ENCODE measurements at places on chromosomes 16 and 17.

- no peak for DNase-seq
Observed at GRCh38 chr16:79537584-79537983, 63.0 kb downstream of the MAF start.

DNA sequence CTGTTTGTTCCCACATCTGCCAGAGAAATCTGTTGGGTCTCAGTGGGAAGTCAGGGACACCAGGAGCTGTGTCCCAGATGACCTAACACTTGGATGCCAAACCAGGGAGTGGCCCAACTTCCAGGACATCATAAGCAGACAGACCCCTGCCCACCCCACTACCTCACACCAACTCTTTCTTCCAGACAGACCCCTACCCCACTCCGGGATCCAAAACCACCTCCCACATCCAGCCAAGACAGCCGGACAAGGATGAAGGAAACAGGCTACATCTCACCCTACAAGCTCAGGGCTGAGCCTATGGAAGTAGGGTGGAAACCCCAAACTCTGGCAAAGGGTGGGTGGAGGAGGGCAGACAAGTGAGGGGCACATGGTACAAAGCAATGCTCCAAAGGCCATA is 3.6 kb downstream of the HDAC5 start:
- DNase-seq, result no peak

DNA sequence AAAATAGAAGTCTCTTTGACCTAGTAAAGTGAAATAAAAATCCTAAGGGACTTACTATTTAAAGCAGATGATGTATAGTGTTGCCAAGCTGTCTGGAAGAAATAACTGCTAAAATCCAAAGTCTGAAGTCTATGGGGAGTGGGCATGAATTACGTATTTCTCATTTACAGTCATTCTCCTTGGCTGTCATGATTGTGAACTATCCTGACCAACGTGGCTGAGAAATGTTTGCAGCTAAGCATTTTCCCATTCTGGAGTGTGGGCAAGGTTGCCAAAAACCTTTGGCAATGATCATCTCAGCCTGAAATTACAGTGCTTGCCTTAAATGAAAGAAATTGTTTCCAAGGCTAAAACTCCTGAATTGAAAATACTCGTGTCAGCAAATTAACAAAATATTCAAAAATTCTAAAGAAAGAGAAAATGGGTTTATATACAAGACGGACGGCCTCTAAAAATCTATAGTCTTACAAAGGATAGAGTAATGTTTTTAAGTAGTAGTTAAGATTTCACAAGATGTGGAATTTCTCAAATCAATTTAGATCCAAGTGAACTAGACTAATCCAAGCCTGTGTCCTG is 77.0 kb downstream of the CACNG1 start:
- DNase-seq, result no peak

GRCh38 chr16:57628008-57628781 is at the start of gene ADGRG1:
Gene ADGRG1 (plus strand): TSS chr16:57628630. CDS start chr16:57650288, 21,658 bp downstream.
- no peak for DNase-seq

DNA sequence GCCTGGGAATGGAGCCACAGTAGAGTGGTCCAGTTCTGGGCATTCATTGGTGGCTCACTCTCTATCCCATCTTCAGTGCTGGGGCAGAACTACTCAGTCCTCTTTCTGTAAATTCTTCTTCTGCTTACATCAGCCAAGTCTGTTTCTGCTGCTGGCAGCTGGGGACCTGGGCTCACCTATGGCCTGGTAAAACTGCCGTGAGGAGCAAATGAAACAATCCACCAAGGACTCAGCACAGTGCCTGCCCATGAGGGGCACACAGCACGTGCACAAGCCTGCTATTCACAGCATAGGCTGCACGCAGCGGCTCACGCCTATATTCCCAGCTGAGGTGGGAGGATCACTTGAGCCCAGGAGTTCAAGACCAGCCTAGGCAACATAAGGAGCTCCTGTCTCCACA is 30.9 kb upstream of the SNN start:
- no peak for DNase-seq

GRCh38 chr17:6303664-6304063 is 131.3 kb downstream of the AIPL1 start:
- DNase-seq, result no peak

GRCh38 chr16:12028288-12028619 is 51.7 kb downstream of the SNX29 start:
- DNase-seq, result no peak

GRCh38 chr17:50087246-50087911 is 7.8 kb upstream of the PDK2 start:
- peak; percentile 64 for DNase-seq

DNA sequence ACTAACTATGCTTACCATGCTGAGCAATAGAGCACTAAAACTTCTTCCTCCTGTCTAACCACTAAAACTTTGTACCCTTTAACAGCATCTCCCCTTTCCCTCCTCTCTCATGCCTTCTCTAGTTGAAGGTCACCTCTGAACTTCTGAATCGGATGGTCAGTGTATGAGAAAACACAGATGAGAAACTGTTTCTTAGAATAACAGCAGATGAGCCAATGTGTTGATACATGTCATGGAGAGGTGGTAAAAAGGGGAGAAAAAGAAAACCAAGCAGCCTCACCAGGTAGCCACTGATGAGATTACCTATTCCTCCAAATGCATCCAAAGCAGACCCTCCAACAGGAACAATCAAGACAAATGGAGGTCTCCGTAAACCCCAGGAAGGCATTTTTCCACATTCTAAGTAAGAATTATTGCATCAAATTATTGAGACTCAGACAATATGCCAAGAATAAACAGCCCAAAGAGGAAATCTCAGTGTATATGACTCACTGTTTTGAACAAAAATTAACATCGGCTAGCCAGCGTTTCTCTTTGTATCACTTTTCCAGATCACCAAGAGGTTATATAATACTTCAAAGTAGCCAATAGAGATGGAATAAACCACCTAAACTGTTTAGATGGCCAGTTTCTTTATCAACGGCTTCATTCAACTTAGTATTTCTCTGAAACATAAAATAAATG is 793.3 kb upstream of the SOX9 start:
- DNase-seq, result no peak

- no peak for DNase-seq
Observed at GRCh38 chr16:54356391-54356790, 69.8 kb upstream of the IRX3 start.

- DNase-seq, result no peak
Observed at GRCh38 chr16:70740914-70741782, 55.3 kb upstream of the MTSS2 start.

GRCh38 chr17:8868529-8868951 is 1.1 kb upstream of the PIK3R6 start:
- no peak for DNase-seq

DNA sequence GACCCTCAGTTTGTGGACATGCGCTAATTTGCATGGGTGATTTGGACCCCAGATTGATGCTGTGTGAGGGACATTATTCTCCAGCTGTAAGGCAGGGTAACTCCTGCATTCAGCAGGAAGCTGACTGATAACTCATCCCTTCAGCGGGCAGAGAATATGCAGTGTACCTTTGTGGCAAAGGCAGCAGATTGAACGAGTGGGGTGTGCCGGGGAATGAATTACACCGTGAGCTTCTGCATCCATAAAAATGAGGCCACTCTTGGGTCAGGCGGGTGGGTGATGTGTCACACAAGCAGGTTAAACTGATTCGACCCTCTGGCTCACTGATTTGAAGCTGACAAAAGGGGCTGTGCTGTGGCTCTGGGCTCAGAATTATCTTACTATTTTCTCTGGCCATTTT is 128.9 kb upstream of the PMFBP1 start:
- DNase-seq, result no peak

DNA sequence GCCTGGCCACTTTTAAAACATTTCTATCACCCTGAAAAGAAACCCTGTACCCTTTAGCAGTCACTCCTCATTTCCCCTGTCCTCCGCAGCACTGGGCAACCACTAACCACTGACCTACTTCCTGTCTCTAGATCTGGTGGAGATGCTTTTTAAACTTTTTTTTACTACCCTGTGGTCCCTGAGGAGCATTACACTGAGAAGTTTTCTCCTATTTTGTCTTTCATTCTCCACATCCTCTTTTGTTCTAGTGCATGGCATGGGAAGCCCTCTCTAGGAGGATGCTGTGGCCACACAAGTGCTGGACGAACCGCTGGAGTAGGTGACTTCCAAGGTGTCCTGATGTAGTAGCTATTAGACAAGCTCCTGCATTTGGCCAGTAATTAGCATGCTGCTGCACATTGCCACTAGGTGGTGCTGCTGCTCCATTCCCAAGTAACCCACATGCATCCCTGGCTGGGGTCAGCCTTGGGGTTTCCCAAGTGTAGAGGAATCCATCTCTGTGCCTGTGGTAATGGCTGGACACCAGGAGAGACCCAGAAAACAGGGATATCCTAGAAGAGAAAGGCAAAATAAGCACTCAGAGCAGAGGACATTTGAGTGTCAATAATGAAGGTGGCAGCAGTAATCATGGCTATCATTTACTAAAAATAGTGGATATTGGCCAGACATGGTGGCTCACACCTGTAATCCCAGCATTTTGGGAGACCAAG is 143.8 kb upstream of the CRHR1 start:
- peak; percentile 43 for DNase-seq

GRCh38 chr17:19385521-19385983 is 1.4 kb downstream of the MFAP4 start:
- no peak for DNase-seq

DNA sequence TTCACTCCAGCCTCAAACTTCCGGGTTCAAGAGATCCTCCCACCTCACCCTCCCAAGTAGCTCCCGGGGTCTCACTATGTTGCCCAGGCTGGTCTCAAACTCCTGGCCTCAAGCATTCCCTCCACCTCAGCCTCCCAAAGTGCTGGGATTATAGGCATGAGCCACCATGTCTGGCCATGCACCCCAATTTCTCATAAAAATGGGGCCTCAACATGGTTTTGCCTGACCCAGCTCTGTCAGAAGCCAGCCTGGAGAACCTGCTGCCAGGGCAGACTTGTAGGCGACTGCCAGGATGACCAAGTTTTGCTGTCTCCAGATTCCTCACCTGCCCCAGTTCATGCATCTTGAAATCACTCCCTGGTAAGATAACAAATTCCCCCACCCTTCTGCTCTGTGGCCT is 82.9 kb downstream of the AIPL1 start:
- DNase-seq, result no peak

- DNase-seq, result no peak
Observed at GRCh38 chr16:68643227-68643626, 1.9 kb upstream of the CDH3 start.

DNA sequence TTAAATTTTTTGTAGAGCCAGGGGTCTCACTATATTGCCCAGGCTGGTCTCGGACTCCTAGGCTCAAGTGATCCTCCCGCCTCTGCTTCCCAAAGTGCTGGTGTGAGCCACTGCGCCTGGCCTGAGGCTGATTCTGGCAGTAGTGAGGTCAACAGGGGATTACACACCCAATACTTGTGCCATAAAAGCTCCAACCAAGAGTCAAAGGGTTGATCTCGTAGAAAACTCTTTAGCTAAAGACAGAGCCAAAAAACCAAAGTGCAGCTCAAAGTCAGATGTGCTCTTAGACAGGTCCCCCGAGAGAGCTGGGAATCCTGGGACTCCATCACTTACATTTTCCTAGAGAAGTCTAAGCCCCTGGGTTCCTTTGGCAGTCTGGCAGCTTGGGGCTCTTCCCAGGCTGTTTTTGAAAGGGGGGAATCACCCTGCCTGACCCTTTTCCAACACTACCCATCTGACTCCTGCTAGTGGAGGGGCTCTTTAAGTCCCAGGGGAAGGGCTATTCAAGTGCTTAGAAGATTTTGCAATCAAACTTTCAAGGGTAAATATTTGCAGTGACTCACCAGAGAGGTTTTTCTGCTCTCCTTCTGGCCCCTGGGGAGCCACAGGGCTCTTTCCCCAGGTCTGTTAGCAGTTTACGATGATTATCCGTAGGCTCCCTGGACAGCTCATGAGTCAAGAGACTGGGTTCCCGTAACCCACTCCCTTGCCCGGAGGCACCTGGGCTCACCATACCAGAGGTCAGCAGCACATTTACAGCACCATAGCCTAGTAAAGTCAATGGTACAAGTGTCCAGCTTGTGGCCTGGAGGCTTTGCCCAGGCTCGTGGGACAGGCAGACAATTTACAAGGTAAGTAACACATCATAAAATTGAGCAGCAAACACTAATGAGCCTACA is 408.7 kb downstream of the SLC39A11 start:
- DNase-seq, result no peak

GRCh38 chr17:61617330-61617729 is 26.3 kb upstream of the NACA2 start:
- DNase-seq, result no peak

GRCh38 chr17:70771804-70772386 is 602.6 kb downstream of the KCNJ2 start:
- no peak for DNase-seq

GRCh38 chr17:3759597-3760216 is 36.0 kb downstream of the HASPIN start:
- DNase-seq, result no peak

DNA sequence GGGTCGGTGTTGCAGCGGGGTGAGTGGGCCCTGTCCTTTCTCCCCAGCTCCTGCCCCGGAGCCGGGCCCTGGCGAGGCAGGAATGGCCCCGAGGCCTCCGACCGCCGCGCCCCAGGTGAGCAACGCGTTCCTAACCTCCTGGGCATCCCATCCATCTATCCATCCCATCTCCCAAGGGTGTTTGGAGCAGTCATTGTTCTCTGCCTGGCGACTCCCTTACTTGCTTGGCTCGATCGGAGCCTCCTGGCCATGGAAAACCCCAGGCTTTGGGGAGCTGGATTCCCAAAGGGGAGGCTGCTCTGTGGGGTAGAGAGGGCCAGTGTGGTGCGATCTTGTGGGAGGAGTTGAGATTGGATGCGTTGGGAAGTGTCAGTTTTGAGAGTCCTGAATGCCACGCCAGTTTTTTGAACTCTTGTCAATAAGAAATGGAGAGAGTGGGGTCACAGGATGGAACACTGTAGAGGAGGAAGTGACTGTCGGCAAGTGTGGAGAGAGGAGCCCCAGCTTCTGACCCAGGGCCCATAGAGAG is 684 bp downstream of the ZFP90 start:
- no peak for DNase-seq

DNA sequence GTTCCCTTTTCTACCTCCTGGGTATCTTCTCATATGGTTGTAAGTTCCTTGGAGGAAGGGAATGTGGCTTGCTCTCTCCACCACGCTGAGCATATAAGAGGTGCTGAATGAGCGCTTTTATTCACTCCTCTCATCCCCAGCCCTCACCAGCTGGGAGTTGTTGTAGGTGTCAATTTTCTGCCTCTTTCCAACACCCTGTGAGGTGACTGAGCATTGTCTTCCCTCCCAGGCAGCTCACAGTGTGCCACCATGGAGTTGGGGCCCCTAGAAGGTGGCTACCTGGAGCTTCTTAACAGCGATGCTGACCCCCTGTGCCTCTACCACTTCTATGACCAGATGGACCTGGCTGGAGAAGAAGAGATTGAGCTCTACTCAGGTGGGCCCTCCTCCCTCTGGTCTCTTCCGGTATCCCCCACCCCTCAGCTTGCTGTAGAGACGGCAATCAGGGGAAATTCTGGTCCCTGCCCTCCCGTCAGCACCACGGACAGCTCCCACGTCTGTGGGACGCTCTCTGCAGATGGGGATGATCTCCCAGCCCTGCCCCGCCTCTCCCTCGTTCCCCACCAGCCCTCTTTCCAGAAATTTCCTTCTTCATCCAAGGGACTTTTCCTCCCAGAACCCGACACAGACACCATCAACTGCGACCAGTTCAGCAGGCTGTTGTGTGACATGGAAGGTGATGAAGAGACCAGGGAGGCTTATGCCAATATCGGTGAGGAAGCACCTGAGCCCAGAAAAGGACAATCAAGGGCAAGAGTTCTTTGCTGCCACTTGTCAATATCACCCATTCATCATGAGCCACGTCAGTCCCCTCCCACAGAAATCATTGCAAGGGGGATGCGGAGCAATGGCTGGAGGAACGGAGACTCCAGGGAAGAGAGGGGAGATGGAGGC is 18.3 kb downstream of the CIITA start:
- DNase-seq, result no peak

GRCh38 chr16:66366433-66367299 is at the start of gene CDH5:
Gene CDH5 (plus strand): TSS chr16:66366691. CDS start chr16:66379338, 12,647 bp downstream.
- no peak for DNase-seq

GRCh38 chr16:27798241-27798640 is 248.3 kb downstream of the KATNIP start:
- DNase-seq, result no peak

All from activated gamma-delta T cell treated with anti-CD3 and anti-CD28 coated beads, Interleukin-2, amount 50 U/mL, for 16 hours (primary cell).